GM23248 (cell line): ENCODE measurements at places on chromosomes 4 and X.

DNA sequence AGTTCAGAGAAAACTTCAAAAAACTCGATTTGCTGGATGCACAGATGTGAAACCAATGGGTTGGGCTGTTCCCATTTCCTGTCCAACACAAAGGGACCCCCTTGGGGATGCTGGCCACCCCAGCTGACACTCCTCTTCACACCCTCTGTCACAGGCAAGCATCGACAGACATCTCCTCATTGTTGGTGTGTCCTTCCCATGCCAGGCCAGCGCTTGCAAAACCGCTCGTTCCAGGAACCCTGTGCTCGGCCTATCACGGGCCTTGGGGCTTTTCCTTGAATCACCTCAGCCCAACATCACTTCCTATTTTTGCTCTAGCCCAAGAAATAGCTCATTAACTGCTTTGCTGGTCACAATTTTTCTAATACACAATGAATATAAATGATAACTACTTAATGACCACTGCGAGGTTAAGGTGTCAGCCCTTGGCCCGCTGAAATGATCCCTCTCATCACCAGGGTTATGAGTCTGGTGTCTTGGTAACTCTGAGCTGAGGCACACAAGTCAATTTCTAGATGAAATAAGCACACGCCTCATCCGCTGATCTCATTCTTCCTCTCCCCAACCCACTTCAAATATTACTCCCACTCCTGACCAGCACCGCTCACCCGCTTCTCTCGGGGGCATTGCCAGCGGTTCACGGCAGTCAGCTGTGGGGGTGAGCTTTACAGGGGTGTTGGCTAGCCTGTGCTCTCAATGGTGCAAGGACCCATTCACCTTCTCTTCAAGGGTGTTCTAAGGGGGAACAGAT, 32.3 kb downstream of the BCOR start:
- no peaks in the 10 kb centered on the region for H3K36me3 ChIP-seq
- H3K27me3 ChIP-seq, result no peaks in the 10 kb centered on the region
- DNase-seq, result no peak
- H3K4me1 ChIP-seq, result no peaks in the 10 kb centered on the region

DNA sequence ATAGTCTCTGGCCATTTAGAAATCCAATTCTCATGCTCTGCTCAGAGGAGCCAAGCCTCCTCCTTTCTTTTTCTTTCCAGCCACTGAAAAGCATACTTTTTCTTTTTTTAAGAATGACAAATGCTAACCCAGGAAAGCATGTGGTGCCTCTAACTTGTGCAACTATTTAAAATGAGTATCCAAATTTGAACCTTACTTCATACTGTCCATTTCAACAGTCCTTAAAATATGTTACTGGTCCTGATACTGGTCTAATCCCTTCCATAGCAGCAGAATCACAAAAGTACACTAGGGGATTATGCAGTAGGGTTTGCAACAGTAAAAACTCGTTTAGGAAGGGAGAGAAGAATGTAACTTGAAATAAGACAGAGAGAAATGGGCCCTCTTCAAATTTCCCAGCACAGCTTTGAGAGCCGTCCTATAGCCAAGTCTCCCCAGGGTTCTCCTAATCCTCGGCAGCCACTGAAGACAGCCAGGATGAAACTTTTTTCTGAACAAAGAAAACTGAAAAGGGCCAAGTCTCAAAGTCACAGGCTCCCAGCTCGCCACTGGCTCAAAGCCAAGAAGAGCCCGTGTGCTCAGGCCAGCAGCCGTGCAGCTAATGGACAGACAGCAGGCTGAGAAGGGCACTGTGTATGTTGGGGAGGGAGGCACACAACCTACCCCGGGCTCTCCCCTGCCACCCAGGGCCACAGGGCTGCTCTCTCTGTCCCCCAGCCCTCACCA, 39.5 kb downstream of the GPC4 start:
- H3K27ac ChIP-seq, result no peak overlapping the region
- DNase-seq, result no peak
- no peaks in the 10 kb centered on the region for H3K4me1 ChIP-seq
- H3K36me3 ChIP-seq, result no peaks in the 10 kb centered on the region

DNA sequence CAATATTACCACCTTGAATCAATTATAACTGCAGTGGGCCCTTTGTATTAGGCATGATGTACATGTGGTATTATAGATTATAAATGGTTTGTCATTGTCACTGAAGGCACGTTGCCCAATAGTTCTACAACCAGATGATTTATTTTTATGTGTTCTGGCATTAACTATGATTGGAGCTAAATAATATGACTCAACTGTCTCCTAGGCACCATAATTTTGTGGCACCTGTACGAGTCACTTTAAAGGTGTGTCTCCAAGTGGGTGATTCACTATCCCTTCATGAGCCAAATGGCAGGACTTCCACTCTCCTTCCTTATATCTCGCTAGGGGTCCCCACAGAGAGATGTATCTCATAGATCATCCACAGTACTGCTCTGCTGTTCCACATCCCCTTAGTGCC, 6.1 kb upstream of the SMPX start:
- H3K4me3 ChIP-seq, result no peak overlapping the region
- H3K4me1 ChIP-seq, result no peaks in the 10 kb centered on the region
- no peaks in the 10 kb centered on the region for H3K36me3 ChIP-seq
- H3K27ac ChIP-seq, result no peak overlapping the region
- H3K27me3 ChIP-seq, result no peaks in the 10 kb centered on the region

DNA sequence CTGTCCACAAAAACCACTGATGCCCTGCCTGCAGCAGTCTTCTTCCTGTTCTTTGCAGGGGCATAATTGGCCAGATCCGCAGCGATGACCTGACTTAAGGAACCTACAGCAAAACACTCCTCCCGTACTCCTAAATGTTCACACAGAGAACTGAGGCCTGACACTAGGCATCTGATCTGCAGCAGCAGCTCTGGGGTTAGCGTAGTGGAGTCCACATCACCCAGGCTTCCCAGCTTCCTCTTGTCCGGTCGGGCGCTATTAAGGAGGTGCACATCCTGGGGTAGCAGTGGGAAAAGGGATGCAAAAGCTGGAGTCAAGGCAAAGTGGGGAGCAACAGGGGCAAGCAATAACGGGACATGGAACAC, 758 bp downstream of the SCFD2 start:
- H3K27ac ChIP-seq, result no peak overlapping the region
- no peaks in the 10 kb centered on the region for H3K36me3 ChIP-seq
- H3K4me3 ChIP-seq, result peak overlapping the region; percentile 89
- no peaks in the 10 kb centered on the region for H3K27me3 ChIP-seq

- no peaks in the 10 kb centered on the region for H3K27me3 ChIP-seq
- H3K4me1 ChIP-seq, result no peaks in the 10 kb centered on the region
- H3K4me3 ChIP-seq, result no peak overlapping the region
- H3K27ac ChIP-seq, result no peak overlapping the region
- DNase-seq, result no peak
Observed at GRCh38 chrX:124488412-124489161, 142.2 kb downstream of the SH2D1A start.
